Omental fat pad (tissue), 4 donors: ENCODE measurements at places on chromosomes 11 and 22. TPM values are rescaled to one million over a fixed set of nuclear protein-coding genes. Genes with fewer than 3 reads are reported as not detected.

ELFN2 gene
- total RNA-seq: not detected

OTOG gene
- not detected for total RNA-seq

SLC6A5 gene
- total RNA-seq: not detected

LMNTD2 gene
- 1.4 TPM for total RNA-seq

ZNF195 gene
- 22.4 TPM for total RNA-seq

KLHDC7B gene
- total RNA-seq: 0.48 TPM

MMP10 gene
- total RNA-seq: not detected

GRCh38 chr11:127074151-127074761 lies 73.7 kb upstream of the KIRREL3 start:
- no peak for DNase-seq

- DNase-seq: no peak
These were observed 9.9 kb downstream of the IFT27 start for GRCh38 chr22:36765943-36766450.

DNA sequence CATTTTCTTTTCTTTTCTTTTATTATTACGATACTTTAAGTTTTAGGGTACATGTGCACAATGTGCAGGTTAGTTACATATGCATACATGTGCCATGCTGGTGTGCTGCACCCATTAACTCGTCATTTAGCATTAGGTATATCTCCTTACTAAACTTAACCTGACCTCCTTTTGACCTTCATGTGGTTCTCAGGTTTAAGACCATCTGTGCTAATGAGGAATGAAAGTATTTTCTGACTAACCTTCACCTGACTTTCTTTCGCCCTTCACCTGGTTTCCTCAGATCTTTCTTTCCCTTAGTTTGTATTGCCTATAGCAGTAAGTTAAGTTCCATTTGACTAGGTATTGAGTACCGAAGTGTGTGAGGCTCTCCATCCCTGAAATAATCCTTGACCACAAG lies 6.5 kb downstream of the EXPH5 start:
- DNase-seq: no peak

DNA sequence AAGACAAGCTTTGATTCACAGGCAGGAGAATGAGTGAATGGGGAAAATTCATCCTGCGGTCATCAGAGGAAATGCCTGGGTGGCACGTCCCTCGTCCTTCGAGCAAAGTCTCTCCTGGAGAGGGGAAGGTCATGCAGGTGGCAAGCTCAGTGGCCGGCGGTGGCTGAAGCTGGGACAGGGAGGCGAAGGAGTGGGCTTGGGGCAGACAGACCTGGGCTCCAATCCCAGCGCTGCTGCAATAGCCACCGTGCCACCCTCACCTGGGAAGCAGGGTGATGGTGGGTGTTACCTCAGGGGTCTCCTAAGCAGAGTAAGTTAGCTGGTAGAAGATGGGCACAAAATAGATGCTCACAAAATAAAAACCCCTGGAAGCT lies 22.4 kb upstream of the CACNG2 start:
- DNase-seq: no peak

DNA sequence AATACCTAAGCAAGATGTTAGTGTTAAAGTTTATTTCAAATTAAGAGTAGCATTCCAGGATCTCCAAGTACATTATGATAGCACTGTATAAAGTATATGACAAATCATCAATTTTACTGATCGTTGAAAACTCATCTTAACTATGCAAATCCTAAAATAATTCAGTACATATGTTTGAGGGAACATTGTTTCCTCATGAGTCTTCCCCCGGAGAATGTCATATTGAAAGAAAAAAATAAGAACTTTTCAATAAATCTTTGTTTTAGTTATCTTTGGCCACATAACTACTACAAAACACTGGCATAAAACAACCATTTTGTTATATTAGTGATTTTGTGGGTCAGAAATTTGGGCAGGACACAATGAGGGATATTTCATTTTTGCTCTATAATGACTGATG lies 135.4 kb downstream of the METTL15 start:
- no peak for DNase-seq

- no peak for DNase-seq
These were observed 20.2 kb downstream of the PVALB start for GRCh38 chr22:36796552-36797175.

DNA sequence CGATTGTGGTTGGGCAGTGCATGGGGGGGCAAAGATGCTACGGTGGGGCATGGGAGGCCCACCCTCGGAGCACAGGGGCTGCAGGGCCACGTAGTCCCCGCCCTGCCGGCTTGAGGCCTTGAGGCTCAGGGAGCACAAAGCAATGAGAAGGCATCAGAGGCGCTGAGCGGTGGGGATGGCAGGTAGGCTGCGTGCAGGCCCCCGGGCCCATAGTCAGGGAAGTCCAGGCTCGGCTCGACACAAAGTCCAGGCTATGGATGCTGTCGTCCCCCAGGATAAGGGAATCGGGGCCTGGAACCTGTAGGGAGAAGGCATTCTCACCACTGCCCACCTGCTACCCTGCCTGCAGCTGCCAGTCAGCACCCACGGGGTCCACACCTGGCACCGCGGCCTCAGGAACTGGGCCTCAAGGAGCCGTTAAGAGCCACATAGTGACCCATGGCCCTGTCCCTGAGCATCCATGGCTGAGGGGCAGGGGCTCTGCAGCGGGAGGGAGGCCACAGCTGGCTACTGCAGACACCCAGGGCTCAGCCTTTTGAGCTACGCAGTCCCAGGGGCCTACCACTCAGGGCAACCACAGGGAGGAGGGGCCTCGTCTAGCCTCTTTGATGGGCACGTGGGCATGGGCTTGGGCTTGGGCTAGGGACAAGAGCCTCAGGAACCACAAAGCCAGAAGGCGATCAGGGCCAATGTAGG lies 179.7 kb downstream of the IGLL1 start:
- no peak for DNase-seq

DNA sequence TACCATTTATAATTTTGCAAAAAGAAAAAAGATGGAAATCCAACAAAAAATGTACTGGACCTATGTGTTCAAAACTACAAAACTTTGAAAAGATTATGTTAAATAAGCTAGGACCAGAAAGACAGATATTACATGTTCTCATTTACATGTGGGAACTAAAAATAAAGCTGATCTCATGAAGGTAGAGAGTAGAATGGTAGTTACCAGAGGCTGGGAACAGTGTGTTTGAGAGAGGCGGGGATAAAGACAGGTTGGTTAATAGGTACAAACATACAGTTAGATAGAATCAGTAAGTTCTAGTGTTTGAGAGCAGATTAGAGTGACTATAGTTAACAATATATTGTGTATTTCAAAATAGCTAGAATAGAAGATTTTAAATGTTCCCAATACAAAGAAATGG lies 71.6 kb downstream of the USP47 start:
- no peak for DNase-seq

GRCh38 chr11:56152333-56152732 lies 7.8 kb downstream of the OR8K5 start:
- DNase-seq: no peak

GRCh38 chr22:42138972-42139371 lies 8.4 kb upstream of the CYP2D6 start:
- no peak for DNase-seq

DNA sequence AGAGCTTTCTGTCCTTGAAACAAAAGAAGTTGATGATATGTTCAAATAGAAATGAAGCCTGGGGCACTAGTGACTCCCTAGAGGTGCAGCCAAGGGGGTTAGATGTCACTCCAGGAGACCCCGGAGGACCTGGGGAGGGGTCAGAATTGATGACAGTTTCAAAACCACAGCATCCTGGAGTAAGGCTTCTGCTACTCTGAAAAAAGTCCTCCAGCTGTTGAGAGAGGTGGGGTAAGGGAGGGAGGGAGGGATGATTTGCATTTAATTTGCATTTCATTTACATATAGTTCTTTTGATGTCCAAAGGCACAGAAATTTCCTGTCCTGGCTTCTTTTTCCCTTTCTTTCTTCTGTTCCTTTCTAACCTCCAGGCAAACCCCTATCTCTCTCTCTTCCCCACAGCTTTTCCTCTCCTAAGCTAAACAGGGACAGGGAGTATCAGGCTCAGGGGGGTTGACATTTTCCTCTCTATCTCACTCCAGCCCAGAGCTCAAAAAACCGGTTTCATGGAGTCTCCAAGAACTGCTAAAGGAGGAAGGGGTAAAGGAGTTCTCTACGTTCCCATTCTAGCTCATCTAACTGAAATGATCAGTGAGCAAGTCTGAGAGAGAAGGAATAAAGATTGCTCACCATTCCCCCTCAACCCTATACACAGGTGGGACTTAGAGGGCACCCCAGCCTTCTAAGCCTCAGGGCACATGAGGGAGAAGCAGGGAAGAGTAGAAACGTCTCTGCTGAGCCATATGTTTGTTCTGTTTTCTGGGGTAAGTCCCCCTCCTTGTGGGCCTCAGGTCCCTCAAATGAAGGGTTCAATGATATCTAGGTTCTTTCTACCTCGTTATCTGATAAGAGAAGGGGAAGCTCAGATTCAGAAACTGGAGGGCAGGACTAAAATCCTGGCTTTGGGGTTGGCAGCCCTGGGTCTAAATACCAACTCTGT lies 3.5 kb upstream of the POU2F3 start:
- no peak for DNase-seq
